Stimulated activated CD4-positive, alpha-beta T cell treated with anti-CD3 and anti-CD28 coated beads, Interleukin-4, amount 100 ng/mL, for 48 hours (primary cell): ENCODE measurements at places on chromosomes 13 and 19.

DNA sequence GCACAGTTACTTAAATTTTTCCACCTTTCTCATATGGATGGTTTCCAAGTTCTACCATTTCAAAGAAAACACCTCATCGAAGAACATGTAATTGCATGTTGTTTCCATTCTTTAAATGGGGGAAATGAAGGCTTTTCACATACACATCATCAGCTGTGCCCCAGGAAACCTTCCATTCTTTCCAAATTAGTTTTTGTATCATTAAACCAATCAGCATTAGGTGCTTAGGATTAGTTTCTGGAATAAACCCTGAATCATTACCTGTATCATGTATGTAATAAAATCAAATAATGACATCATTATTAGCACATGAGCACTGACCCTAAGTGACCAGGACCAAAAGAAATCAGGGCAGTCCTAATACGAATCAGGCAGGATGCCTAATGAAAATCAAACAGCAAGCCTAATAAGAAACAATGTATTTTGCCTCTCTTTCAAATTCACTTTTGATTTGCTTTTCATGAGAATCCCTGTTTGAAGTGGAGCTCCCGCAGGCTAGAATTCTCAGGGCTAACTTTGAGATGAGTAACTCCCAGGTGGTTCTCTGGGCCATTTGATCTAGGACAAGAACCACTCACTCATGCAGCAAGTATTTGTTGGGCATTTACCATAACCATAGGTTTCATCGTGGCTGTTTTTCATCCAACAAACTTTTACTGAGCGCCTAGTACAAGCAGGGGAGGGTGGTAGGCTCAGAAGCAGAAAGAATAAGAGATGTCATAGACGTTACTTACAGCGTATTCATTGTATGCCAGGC is 89.2 kb downstream of the MZT1 start:
- DNase-seq, result no peak

GRCh38 chr19:15829306-15829698 is 13.8 kb upstream of the OR10H1 start:
- no peak for DNase-seq

GRCh38 chr13:60646620-60647019 is 249.6 kb downstream of the TDRD3 start:
- no peak for DNase-seq

GRCh38 chr13:99040536-99041131 is 62.8 kb upstream of the DOCK9 start:
- no peak for DNase-seq

DNA sequence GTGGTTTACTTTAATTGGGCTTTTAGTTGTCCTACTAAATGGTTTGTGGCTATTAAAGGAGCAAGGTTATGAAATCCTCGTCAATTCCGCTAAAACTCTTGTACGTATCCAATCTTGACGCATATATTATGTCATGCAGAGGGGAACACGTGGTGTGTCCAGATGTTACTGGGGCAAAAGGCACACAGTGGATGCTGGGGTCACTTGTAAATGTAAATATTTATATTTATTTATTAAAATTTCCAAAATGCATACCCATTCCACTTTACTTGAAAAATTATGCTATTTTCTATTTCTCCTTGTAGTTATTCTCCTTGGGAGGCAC is 36.7 kb upstream of the SLC46A3 start:
- no peak for DNase-seq

DNA sequence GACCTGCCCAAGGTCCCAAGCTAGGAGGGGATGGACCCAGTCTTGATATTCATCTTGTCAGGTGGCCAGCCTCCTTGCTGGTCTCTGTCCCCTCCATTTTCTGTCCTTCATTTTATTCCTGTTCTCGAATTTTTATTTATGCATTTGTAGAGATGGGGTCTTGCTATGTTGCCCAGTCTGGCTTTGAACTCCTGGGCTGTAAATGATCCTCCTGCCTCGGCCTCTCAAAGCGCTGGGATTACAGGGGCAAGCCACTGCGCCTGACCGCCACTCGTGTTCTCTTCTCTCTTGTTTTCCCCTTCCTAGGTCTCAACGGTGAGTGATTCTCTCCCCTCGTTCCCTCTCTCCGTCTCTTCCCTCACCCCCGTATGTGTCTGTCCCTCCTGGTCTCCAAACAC is 10.6 kb upstream of the TPRX2 start:
- no peak for DNase-seq

DNA sequence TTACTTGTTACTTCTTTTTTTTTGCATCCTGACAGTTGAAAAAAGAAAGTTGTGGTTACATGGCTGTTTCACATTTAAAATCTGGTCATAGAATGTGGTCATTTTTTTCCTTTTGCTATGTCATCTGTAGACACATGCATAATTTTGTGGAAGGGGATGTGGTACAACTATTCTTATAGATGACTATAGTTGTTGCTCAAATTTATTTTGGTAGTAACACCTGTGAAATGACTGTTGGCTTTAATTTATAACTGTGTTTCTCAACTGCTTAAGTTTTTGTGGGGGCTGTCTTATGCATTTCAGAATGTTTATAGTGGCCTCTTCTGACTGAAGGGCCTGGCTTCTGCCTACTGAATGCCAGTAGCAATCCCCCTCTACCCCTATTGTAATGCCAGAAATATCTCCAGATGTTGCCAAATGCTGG is 130.5 kb downstream of the PAN3 start:
- no peak for DNase-seq

DNA sequence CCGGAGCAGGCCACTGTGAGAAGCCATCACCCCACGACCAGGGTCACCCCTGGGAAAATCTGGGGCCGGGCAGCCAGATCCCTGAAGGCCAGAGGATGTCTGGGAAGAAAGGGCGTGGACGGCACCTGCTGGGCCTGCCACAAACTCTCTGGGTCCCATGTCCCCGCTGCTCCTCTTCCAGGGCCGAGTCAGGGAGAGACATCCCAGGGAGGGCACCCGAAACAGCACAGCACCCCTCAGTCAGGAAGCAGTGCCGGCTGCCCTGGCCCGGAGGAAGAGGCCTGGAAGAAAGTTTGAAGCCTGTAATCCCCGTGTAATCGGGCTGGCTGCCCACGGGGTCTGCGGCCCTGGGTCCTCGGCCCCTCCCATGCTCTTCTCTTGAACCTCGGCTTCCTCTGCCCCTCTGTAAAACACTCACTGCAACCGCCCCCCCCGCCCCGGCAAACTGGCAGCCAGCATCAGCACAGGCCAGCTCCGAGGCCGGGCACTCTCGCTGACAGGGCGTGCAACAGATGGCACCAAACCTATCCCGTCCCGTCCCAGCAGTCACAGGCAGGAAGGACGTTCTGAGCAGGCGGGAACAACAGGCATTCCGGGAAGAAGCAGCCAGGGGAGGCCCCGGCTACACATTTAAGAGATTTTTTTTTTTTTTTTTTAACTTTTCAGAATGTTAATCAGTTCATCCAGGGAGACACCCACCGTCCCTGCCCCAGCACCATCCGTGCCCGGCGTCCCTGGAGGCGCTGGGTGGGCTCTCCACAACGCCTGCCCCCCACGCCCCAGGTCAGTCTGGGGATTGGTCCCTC is 1.5 kb downstream of the SBNO2 start:
- no peak for DNase-seq

- no peak for DNase-seq
Observed at GRCh38 chr13:79658333-79658975, 177.5 kb downstream of the NDFIP2 start.

DNA sequence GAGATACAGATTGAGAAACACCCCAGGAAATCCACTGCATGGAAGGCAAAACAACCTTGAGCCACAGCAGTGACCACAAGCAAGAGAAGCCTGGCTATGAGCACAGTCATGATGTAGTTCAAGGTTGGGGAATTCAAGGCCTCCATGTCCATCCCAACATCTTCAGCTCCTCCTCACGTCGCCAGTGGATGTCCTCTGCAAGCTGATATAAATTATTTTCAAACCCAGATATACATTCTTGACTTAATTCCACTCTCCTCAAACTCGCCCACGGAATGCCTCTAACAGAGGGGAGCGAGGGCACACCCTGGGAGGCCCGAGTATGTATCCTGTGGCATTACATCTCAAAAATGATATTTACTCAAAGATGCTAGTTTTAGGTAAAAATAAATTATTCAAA is 105.5 kb downstream of the SHISA2 start:
- no peak for DNase-seq

DNA sequence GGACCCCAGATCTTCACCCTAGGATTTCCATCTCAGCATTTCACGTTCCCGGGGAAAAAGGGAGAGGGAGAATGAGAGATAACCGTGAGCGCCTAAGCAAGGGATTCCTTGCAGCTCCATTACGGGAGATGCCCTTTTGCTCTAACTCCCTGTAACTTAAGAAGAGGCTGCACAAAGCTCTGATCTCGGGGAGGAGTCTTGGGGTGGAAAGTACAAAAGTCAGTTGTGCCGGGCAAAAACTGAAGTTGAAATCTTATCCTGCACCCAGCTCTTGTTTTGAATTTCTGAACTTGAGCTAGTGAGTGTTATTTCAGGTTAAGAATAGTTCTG is 256.4 kb upstream of the SOX21 start:
- no peak for DNase-seq

DNA sequence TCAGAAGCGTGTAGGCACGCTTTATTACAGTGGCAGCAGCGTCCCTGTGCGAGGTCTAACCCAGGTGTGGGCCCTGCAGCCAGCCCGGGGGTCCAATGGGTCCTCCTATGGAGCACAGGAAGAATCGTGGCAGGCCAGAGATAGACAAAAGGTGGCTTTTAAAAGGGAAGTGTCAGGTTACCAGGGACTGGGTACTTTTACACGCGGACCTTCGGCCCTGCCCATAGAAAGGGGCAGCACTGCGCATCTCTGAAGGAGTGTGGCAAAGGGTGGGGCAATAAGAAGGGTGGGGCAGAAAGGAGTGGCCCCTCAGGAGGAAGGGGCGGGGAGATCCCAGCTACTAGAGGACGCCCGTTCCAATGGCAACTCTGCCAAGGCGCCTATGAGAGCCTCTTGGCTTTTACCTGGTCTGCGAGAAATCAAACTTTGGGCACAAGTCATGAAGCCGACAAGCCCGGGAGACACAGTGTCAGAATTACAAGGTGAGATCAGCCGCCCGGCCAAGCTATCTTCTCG is 1419.8 kb downstream of the UQCRFS1 start:
- DNase-seq, result peak; percentile 75

DNA sequence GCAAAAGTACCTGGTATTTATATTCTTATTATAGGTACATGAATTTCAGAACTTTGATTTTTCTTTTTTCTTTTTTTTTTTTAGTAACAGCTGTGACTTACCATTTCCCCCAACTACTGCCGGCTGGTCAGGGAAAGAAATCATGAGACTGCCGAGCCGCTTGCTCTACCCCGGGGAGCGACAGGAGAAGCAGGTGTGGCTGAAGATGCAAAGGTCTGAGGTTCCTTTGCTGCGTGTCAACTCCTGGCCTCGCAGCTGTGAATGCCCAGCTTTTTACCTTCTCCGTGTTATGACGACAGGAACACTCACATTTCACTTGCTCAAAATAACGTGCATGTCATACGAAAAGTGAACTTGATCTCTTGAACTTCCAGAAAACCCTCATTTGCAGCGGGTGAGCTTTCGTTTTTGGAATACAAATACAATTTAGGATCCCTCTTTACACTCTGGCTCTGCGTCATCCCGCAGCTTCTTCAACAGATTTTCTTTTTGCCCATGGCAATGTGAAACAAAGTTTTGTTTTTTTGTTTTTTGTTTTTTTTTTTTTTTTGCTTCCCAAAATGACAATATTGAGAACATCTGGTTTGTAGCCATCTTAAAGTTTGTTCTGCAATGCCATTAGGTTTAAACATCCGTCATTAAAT is 117.9 kb downstream of the EFNB2 start:
- DNase-seq, result no peak

GRCh38 chr19:31500946-31501345 is 151.7 kb upstream of the TSHZ3 start:
- no peak for DNase-seq

DNA sequence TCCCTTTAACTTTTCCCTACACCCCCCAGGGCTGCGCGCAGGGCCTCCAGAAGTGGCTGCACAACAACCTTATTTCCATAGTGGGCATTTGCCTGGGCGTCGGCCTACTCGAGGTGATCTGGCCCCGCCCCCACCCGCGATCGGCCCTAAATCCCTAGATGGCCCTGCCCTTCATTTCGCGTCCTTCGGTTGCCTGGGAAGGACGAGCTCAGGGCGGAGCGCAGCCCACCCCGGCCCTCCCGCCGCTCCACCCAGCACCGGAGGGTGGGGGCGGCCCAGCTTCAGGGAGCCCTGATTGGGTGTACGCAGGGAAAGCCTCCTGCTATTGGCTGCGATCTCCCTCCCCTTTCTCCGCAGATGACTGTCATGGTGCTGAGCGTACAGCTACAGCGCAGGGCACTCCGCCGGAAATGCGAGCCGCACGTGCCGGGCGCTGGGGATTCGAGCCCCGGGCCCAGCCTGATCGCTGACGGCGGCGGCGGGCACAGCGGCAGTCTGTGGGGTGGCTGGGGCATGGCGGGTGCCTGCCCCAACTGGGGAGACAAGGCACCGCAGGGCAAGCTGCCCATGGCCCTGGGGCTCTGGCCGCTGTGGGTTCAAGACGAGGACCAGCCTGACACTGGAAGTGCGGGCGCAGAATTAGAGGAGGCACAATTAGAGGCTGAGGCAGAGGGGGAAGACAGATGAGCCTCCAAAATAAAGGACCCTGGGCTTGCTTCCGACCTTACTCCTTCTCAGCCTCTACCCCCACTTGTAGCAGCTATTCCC is 4.3 kb downstream of the CD37 start:
- DNase-seq, result no peak

DNA sequence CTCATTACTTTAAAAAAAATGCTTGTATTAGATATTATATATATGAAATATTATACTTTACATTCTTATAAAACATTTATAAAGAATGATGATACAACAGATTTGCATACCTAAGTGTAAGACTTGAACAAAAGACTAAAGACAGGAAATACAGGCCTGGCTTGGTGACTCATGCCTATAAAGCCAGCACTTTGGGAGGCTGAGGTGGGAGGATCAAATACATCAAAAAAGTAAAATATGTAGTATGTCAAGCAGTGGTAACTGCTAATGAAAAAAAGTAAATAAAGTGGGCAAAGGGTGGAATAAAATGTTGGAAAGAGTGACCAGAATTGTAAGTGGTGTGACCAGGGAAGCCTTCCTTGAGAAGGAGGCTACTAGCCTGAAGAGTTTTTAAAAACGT is 133.7 kb downstream of the GGACT start:
- no peak for DNase-seq

DNA sequence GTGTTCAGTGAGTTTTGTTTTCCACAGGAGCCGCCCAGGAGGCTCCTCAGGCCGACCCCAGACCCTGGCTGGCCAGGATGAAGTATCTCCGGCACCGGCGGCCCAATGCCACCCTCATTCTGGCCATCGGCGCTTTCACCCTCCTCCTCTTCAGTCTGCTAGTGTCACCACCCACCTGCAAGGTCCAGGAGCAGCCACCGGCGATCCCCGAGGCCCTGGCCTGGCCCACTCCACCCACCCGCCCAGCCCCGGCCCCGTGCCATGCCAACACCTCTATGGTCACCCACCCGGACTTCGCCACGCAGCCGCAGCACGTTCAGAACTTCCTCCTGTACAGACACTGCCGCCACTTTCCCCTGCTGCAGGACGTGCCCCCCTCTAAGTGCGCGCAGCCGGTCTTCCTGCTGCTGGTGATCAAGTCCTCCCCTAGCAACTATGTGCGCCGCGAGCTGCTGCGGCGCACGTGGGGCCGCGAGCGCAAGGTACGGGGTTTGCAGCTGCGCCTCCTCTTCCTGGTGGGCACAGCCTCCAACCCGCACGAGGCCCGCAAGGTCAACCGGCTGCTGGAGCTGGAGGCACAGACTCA is 12.9 kb downstream of the B3GNT3 start:
- DNase-seq, result no peak
